ENCODE measurements at places on chromosomes 2 and 18.

- no peak for DNase-seq
Observed at GRCh38 chr2:174336501-174337336, 2.0 kb downstream of the SP9 start.

- no peak for DNase-seq
Observed at GRCh38 chr2:140362361-140362760, 1582.2 kb upstream of the NXPH2 start.

- no peak for DNase-seq
Observed at GRCh38 chr18:13456736-13457271, 238.2 kb downstream of the LDLRAD4 start.

DNA sequence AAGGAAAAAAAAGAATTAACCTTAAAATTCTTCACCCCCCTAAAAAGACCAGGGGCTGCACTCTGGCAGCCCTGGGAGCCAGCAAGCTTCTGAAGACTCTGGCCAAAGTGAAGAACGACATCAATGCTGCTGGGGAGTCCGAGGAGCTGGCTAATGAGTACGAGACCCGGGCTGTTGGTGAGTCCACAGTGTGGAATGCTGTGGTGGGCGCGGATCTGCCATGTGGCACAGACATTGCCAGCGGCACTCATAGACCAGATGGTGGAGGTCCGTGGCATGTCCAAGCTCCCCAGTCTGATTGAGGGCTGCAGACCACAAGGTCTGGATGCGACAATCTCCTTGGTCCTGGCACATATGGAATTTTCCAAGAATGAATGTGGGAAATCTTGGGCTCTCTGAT is 47.4 kb downstream of the TRPM8 start:
- no peak for DNase-seq

DNA sequence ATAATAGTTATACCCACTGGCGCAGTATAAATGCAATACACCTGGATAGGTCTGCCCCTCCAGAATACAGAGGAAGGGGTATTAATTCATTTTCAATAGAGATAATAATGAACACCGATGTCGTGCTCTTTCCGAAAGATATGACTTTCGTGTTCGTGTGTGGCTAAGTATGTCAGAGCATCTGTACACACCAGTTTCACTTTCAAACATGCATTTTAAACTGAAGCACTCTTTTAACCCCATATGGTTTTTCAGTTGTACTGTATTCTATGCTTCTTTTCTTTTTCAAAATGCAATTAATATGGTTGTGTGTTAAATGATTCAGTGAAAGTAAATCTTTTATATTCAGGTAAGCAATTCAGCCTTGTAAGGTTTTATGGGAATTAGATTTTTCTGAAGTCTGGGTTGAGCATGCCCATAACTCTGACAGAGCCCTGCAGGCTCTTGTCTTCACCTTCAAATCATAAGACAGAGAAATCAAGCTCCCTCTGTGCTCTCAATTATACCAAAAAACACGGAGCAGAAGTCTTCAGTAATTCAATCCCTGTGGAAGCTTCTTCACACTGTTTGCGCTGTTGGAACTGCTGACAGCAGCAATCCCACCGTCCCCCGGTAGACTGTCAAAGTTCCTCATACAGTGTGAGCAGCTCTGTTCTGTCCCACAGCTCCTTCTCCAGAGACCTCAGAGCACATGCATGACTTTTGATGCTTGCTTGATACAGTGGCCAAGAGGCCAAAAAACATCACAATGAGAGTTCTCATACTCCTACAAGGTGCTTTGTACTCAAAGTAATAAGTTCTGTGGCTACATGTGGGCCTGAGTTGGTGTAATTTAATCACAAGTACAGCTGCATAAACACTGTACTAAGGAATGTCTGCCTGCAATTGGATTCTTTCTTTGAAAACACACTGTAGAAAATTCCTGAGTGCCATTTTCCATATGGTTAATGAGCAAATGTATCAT is 186.8 kb downstream of the ZNF521 start:
- no peak for DNase-seq

DNA sequence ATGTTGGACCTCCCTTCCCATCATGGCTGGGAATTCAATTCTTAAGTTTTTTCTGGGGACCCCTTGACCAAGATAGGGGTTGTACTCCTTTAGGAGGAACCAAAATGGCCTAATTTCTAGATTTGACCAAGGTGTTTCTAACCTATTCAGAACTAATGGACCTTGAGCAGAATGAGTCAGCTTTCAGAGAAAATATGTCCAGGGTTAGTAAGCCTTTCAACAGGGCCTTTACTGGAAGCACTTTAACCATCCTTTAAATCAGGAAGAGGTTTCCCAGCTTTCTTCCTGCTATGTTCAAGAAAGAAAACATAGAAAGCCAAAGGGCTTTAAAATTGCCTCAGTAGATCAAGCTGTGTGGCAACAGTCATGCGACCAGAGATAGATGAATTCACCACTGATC is 1184.9 kb upstream of the ACVR2A start:
- no peak for DNase-seq
